NCI-H1105 (cell line): ENCODE measurements at places on chromosomes 7 and 10.
A peak's percentile ranks its signal among the peaks of the same experiment; 100 is the strongest.

- no peak for DNase-seq
These were observed 648.1 kb downstream of the ANKRD7 start for GRCh38 chr7:118872568-118872967.

- no peak for DNase-seq
These were observed 102.1 kb upstream of the ABCB5 start for GRCh38 chr7:20513341-20513740.

- DNase-seq, result no peak
These were observed 711.5 kb upstream of the C7orf33 start for GRCh38 chr7:147878912-147879661.

- DNase-seq, result no peak
These were observed 17.9 kb upstream of the EN2 start for GRCh38 chr7:155440018-155440410.

DNA sequence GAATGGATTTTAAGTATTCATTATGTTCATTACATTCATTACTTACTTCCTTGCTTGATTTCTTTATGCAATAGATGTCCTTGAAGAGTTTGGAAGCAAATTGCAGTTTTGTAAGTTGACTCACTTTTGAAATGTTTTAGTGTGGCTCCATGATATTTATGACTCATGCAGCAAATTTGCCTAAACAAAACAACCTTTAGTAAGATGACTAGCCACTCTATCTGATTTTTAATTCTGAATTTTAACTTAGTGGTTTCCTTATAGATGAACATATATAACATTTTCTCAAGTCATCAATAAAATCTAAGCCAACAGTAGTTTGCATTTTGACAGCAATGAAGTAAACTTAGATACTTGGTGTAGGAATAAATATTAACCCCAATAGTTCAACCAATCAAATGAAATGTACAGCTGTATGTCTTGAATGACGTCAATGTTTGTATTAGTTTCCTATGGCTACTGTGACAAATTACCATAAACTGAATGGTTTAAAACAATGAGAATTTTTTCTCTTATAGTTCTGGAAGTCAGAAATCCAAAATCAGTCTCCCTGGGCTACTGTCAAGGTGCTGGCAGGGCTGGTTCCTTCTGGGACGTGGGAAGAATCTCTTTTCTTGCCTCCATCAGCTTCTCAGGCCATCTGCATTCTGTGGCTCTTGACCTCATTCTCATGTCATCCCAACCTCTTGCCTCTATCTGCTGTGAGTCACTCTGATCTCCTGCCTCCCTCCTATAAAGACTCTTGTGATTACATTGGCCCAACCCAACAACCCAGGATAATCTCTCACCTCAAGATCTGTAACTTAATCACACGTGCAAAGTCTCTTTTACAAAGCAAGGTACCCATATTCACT is 73.4 kb downstream of the AHR start:
- no peak for DNase-seq

GRCh38 chr10:35398355-35398754 is 62.0 kb downstream of the CCNY start:
- no peak for DNase-seq

DNA sequence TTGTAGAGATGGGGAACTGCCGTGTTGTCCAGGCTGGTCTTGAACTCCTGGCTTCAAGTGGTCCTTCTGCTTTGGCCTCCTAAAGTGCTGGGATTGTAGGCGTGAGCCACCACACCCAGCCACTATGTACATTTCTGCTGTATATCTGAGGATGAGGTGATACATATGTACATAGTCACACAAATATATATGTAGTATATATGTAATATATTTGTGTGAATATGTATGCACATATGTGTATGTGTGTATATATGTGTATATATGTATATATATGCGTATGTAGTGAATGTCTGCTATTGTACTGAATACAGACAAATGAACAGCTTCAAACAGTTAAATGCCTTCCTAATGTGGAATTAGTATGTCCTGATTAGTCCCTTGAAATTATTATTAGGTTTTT is 70.3 kb downstream of the EXOC6 start:
- no peak for DNase-seq

GRCh38 chr10:118908557-118909256 is 120.8 kb upstream of the NANOS1 start:
- DNase-seq, result no peak

- no peak for DNase-seq
These were observed 448 bp upstream of the NET1 start for GRCh38 chr10:5411941-5412276.

- no peak for DNase-seq
These were observed 101.2 kb upstream of the ZNF746 start for GRCh38 chr7:149598721-149599308.

DNA sequence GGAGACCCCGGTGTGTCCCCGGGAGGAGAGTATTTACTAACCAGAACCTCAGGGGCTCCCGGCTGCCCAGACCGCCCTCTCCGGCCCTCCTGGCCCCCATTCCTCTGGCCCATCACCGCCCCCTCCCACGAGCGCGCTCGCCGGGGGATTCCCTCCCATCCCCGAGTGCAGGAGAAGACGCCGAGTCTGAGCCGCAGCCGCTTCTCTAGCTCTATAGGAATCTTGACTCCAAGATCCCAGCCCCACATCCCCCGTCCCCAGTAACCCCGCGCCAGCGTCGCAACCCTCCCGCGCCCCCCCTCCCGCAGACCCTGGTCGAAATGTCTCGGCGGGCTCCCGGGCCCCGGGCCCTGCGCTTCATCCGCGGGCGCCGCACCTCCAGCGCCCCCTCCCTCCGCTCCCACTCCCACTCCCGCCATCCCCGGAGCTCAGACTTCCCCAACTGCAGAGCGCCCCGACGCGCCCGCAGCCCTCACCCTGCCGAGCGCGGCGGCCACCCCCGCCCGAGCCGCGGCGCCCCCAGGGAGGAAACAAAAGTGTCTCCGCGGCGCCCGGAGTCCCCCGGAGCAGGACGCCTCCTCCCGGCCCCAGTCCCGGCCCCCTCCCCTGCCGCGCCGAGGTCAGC is 541 bp downstream of the ELMO1 start:
- no peak for DNase-seq

DNA sequence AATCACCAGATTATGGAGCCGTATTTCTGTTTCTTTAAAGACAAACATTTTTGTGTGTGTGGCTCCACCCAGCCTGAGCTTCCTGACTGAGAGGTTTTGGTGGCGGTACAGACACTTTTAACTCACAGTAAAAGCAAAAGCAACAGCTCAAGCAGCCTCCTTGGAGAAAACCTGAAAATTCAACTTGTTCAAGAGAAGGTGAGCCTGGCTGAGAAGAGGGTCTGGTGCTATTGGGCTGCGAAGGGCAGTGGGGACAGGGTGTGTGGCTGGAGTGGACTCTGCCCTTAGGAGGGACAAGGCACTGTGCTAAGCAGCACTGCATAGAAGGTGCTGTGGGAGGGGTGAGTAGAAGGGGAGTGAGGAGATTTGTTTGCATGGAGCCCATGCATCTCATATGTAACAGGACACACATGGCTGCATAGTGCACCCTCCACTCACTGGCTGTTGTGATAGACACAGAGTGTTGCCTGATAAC is at the start of gene GIMAP7:
GIMAP7 (plus strand) TSS at position 125 of the 475 bp plus-strand sequence. CDS start 5,103 bp downstream, outside the sequence.
- no peak for DNase-seq

DNA sequence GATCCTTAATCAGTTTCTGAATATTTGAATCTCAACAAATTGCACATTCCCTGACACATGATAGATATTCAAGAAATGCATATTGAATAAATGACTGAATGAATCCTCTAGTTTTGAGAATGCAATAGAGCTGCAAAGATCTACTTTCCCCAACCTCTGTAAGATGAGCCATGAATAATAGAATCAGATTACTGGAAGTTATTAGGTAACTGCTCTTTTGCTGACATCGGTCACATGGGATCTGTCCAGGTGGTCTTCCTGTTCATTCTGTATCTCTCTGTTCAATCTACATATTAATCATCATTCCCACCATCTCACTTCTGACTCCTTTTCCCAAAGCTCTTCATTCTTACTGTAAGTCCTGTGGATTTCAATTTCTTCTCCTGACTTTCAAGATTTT is 638.7 kb downstream of the SORCS1 start:
- no peak for DNase-seq

DNA sequence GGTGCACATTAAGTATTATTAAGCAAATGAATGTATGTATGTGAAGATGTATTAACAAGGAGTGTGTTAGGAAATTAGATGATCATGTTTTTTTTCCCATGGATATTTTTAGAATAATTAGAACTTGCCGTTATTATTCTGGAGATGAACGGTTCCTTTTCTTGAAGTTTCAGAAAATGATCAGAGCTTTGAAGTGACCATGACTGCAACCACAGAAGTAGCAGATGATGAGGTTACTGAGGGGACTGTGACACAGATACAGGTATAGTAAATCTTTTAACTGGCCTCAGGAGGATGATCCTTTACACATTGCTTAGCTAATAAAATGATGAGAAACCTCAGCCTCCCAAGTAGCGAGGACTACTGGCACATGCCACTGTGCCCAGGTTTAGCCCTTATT is 18.6 kb downstream of the DMTF1 start:
- no peak for DNase-seq

DNA sequence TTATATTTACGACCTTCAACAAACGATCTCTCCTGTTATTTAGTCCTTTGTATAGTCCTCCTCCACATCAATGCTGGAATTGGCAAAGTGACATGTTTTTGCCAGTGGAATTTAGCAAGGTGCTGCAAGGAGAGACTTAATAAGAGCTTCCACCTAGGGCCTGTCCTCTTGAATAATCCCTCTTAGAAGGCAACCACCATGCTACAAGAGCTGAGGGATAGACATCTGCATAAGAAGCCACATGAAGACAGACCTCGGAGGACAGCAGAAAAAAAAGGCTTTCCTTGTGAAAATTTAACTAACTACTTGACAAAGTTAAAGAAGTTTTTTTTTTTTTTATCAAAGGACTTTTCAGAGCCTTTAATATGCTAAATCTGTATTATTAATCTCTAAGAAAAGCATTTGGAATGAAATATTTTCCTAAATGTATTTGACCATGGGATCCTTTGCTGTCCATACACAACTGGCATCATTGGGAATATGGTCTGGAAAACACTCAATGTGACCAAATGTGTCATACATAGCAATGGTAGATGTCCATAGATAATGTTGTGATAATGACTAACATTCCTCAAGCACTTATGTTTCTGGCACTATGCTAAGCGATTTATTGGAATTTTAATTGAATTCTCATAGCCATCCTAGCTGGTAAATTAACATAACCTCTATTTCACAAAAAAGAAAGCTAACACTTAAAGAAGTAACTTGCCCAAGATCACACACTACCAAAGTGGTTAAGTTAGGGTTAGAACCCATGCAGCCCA is 13.2 kb downstream of the HYCC1 start:
- no peak for DNase-seq

GRCh38 chr7:26646336-26647048 is 217.9 kb downstream of the SKAP2 start:
- DNase-seq, result no peak

DNA sequence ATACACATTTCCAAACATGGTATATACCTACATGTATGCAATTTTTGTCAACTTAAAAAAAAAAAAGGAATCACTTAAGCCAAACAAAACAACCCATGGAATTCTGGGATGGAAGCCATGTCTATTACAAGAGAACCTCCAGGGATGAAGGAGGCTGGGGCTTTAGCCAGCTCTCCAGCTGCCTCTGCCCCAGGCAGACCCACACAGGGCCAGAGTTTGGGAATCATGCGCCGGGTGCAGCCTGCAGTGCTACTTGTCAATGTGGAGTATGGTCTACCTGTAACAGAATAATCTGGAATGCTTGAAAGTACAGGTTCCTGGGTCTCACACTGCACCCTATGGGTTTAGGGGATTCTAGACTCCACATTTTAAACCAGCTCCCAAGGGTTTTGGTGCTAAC is 10.8 kb downstream of the ATP6V0E2 start:
- no peak for DNase-seq

DNA sequence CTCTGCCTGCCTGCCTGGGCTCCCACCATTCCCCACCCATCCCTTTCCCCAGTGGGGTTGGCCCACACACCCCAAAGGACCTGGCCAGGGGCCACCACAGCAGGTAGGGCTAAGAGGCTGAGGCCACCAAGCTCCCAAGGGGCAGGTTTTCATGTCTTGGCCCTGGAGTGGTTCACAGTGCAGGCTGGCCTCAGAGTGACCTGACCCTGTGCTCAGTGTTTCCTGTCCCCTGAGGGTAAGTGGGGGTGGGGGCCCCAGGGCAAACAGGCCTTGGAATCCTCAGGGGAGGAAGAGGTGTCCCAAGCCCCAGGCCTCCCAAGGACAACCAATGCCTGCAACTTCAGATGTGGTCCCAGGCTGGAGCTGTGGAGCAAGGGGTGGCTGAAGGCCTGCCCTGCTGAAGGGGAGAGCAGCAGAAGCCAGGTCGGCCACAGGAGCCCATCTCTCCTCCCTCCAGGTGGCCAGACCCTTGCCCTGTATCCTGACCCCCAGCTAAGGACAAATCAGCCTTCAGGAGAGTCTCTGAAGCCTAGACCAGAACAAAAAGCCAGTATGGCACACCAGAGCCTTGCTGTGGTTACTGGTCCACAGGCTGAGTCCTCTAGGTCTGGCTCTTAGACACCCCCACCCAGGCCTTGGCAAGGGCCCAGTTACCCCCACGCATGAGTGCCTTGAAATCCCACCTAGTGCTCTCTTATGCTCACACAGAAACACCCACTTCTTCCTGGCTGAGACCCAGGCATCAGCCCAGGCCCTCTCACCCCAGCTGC is 27.6 kb downstream of the POLL start:
- DNase-seq, result no peak

GRCh38 chr7:86991771-86992191 is 67.7 kb downstream of the ELAPOR2 start:
- peak; percentile 43 for DNase-seq

- no peak for DNase-seq
These were observed 315.2 kb downstream of the GATA3 start for GRCh38 chr10:8369666-8370065.

- no peak for DNase-seq
These were observed 113.8 kb upstream of the PPP2R2D start for GRCh38 chr10:131786756-131787605.

DNA sequence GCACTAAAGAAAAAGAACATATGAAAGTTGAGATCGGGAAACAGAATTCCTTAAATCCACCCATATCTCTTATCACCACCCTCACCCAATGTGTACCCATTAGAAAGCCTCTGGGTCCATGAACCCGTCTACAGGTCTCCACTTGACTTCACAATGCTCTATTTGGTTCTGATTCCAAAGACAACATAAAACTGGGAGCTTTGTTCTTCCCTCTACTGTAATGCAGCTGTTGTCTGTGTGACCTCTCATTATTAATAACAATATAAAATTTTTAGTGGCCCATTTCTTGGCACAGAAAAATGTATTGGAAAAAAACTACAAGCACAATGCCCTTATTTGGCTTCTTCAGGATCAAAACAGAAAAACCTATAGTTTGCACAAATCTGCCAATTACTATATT is 30.0 kb downstream of the DOCK4 start:
- DNase-seq, result no peak

- no peak for DNase-seq
These were observed 243.2 kb upstream of the TMEM229A start for GRCh38 chr7:124276005-124276622.

- DNase-seq, result no peak
These were observed 6.5 kb downstream of the ARPC1B start for GRCh38 chr7:99380823-99381663.

GRCh38 chr7:151247611-151248345 is 716 bp downstream of the SMARCD3 start:
- DNase-seq, result no peak

GRCh38 chr7:113142385-113143119 is 24.2 kb upstream of the SMIM30 start:
- DNase-seq, result no peak
